ENCODE measurements at places on chromosomes 7 and 10. TPM values are rescaled to one million over a fixed set of nuclear protein-coding genes. Genes with fewer than 3 reads are reported as not detected.
A peak's percentile ranks its signal among the peaks of the same experiment; 100 is the strongest.

Gene CCDC3
- polyA plus RNA-seq = 0.36 TPM

Gene LRRC61
- polyA plus RNA-seq = 0.10 TPM

Gene SORCS1
- 0.01 TPM for polyA plus RNA-seq

Gene C10orf67
- 0.16 TPM for polyA plus RNA-seq

Gene SBDS
- polyA plus RNA-seq = 172 TPM

Gene STEAP4
- 0.88 TPM for polyA plus RNA-seq

Gene WNT2
- polyA plus RNA-seq = 4.8 TPM

Gene SGMS1
- 39.9 TPM for polyA plus RNA-seq

Gene AKR1C3
- polyA plus RNA-seq = 36.3 TPM

Gene HOGA1
- polyA plus RNA-seq = 0.79 TPM

Gene CFAP70
- 0.18 TPM for polyA plus RNA-seq

Gene CYP3A5
- polyA plus RNA-seq = 1.9 TPM

Gene GIMAP4
- polyA plus RNA-seq = not detected

Gene ZNF467
- polyA plus RNA-seq = 0.15 TPM

Gene PNLIP
- polyA plus RNA-seq = not detected

- DNase-seq = no peak
Observed at GRCh38 chr7:154869436-154869835, 133.5 kb downstream of the PAXIP1 start.

DNA sequence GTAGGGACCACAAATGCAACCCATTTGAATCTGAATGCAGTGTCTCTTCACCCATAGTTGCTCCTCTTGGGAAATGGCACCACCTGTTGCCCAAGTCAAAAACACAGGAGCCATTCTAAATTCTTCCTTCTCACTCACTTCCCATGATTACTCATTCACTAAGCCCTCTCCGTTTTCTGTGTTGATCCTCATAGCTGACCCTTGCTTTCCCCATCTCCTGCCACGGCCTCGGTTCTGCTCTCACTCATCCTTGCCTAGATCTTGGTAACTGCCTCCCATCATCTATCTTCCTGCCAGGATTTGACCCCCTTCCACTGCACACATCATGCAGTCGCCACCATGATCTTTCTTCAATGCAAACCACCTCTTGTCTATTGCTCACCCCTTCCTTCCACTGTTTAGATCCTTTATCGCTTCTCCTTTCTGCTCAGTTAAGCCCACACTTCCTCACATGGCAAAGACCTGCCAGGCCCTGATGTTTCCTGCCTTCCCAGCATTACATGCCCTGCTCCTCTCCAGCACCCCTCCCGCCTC, 19.0 kb upstream of the CPN1 start:
- peak; percentile 9 for DNase-seq

DNA sequence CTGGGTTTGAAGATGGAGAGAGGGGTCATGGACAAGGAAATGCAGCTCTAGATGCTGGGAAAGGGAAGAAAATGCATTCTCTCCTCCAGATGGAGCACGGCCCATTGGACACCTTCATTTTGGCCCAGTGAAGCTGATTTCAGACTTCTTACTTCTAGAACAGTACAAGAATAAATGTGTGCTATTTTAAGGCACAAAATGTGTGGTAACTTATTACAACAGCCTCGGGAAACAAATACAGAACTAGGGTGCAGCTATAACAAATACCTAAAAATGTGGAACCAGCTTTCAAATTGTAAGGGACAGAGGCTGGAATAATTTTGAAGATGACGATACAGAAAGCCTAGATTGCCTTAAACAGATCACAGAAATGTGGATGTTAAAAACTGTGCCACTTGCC, 54.1 kb downstream of the CYTH3 start:
- DNase-seq = no peak

DNA sequence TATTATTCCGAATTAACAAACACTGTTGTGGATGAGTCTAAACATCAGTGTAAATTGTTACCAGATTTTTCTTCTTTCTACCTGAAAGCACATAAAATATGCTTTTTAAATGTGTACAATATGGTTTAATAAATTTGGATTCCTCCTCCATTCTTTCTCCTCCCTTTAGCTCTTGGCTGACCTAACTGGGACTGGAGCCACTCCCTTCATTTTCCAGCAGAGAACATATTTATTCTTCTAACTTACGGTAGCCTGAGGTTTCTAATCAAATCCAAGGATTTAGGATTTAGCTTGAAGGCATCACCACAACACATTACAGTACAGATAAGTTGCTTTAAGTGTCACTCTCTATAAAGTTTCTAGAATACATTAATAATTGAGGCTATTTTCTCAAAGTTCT, 88.2 kb upstream of the SEMA3C start:
- DNase-seq = peak; percentile 32

GRCh38 chr10:35631404-35631803, 10.7 kb downstream of the FZD8 start:
- DNase-seq = no peak

GRCh38 chr7:44959433-44959951, 19.3 kb downstream of the MYO1G start:
- DNase-seq = peak; percentile 4

- no peak for DNase-seq
Observed at GRCh38 chr7:141928146-141928844, 12.1 kb downstream of the OR9A4 start.

GRCh38 chr7:28200598-28200997, 20.0 kb upstream of the JAZF1 start:
- no peak for DNase-seq

- no peak for DNase-seq
Observed at GRCh38 chr10:124356701-124357560, 61.8 kb downstream of the OAT start.

- peak; percentile 38 for DNase-seq
Observed at GRCh38 chr10:82981137-82981723, 1106.2 kb downstream of the NRG3 start.

DNA sequence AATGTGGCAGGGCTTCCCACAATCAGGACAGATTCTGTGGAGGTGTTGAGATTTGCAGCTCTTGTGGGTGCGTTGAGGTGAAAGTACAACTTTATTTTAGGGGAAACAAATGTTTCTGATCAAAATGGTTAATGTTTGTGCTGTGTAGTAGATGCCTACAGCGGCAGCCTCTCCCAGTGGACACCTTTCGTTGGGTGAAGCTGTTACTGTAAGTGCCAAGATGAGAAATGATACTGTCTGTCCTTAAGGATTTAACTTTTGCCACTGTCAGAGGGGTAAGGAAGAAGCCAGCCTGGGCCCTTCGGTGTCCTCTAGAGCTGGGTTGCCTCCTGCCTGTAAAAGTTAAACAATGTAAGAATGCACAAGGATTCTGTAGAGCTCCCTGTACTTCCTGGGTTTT, 27.9 kb downstream of the DOCK1 start:
- DNase-seq = no peak

- DNase-seq = no peak
Observed at GRCh38 chr10:132402781-132403241, 5.8 kb downstream of the PWWP2B start.

- DNase-seq = peak; percentile 23
Observed at GRCh38 chr7:103915680-103916357, 73.6 kb downstream of the RELN start.

- peak; percentile 99 for DNase-seq
Observed at GRCh38 chr7:5692112-5692844, 89.2 kb downstream of the RNF216 start.

DNA sequence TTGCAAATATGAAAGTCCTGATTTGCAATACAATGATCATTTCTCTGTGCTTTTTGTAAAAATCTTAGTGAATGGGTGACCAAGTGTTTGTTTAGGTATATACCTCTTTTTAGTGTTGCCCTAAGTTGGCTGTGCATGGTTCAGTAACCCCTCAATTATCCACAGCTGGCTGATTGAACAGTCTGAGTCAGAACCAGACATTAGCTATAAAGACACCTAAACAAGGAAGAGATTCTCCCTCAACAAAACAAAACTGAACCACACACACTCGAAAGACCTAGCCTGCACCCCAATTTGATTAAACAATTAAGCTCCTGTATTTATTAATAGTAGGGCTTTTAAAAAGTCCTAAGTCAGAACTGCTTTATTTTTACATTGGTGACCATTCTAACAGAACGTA, 2.8 kb downstream of the RSBN1L start:
- DNase-seq = peak; percentile 49

DNA sequence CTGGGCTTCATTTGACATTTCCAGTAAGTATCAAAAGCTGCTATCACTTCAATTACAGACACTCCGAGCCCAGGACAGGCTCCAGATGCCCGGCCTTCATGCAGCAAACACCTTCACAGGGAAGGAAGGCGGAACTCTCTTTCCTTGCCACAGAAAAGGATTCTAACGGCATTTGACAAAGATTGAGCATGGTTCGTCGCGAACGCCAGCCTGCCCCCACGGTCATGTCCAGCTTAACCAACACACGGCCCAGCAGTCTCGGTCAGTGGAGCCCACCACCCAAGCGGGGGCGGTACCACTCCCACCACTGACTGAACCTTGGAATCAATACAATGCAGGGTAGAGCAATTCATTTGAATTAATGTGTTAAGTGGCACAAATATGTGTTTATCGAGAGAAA, 607.2 kb downstream of the DNAJB6 start:
- DNase-seq = no peak

- peak; percentile 25 for DNase-seq
Observed at GRCh38 chr10:119608316-119609155, 11.8 kb upstream of the TIAL1 start.

DNA sequence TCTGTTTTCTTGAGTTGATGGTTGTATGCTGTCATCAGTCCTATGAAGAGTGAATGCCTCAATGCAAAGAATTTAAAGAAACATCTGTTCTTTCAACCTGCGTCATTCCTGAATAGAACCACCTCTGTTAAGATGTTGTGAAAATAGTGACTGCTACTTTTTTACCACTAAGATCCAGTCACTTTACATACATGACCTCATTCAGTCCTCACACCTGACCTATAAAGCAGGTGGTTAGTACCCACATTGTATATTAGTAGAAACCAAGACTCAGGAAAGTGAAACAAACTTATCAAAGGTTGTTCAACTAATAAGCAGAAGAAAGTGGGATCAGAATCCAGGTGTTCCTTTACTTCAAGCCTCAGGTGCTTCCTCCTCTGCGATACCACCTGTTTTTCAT, 64.8 kb downstream of the ITGB8 start:
- DNase-seq = no peak

DNA sequence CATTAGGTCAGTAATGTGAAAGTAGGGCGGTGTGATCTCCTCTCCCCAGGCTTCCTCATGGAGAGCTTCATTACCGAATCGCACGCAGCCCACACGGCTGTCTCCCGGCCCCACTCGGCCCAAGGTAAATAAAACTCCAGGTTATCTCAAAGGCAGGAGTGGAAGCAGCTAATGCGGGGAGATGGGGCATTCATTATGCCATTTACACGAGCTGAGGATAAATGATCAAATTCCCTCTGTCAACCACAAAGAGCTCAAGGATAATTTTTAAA, 93.5 kb downstream of the ADARB2 start:
- DNase-seq = no peak

DNA sequence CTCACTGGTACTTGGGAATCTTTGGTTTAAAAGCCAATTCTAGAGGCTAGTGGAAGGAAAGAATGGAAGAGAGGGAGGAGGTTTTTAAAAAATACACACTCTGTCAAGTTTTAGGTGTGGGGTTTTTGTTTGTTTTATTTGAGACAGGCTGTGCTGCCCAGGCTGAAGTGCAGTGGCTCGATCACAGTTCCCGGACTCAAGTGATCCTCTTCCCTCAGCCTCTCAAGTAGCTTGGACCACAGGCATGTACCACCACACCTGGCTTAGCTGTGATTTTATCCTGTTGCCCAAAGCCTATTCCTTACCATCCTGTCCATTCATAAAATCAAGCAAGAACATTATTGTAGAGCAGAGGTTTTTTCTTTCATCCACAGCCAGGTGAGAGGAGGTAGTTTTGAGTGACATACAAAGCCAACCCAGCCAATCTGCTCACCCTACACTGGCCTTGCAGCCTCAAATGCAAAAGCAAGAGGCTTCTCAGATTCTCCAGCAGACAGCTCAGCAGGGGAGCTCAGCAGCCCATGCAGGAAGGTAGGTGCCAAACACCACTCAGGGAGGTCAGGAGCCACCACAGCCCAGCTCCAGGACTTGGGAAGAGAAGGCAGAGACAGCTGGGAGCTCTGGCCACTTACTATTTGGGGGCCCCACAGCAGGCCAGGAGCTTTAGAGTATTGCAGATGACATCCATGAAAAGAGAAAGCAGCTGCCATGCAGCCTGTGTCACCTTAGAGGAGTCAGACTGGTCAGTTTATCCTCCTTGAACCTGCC, 65.8 kb downstream of the TMEM209 start:
- DNase-seq = no peak

GRCh38 chr7:107119376-107120105, 49.3 kb upstream of the HBP1 start:
- DNase-seq = peak; percentile 34

DNA sequence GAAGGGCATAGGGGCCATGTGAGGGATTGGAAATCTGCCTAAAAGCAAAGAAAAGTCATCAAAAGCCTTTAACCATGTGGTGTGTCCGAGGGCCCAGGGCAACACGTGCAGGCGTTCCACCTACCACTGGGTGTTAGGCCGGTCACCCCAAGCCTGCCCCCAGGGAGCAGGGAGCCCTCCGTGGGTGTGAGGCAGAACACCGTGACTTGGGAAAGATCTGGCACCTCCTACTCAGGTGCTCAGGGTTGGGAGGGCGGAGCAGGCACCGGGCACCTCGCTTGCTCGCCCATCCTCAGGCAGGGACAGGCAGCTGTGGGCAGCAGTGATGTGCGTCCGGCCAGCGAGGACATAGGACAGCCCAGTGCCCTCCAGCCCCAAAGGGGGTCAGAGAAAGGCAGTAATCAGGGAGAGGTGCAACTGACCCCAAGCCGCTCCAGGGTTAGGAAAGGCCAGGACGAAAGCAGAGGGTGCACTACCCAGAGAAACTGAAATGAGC, 80.7 kb upstream of the CHST15 start:
- no peak for DNase-seq

DNA sequence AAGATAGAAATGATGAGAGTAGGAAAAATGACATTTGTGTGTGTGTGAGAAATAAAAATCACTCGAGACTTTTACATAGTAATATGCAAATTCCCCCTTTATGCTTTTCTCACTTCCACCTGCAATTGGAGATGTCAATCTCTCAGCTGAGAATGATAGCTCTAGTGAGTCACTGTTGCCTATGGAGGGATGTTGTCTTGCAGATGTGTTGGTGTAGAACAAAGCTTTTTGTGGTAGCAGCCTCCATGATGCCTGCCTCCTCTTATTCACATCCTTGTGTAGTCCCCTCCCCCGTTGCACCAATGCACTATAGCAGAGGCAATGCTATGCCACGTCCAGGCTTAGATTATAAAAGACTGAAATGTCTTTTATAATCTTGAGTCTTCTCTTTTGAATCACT, 33.8 kb downstream of the SPAG6 start:
- no peak for DNase-seq

DNA sequence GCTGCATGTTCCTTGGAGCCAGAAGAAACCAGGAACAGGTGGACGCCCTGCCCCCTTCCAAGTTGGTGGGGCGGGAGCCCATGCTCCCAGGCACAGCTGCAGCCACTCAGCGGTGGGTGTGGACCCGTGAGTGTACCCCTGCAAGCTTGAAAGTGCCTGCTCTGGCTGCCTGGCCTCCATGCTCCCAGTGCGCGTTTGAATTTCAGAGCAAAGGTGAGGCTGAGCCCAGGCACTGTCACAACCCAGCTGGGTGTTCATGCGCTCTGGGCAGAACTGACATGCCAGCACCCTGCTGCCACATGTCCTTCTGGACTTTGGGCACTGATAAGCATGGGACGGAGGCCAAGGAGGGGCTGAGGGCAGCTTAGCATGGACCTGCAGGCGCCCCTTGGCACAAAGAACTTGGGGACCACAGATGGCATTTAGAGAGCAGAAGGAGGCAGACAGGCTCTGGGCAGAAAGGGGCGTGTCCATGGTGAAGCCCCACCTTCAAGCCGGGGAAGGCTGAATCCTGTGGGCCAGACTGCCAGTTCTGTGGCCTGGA, 402.0 kb upstream of the NRG3 start:
- DNase-seq = no peak
